GM03348 (cell line): ENCODE measurements at places on chromosomes 7 and 10.
A peak's percentile ranks its signal among the peaks of the same experiment; 100 is the strongest.

DNA sequence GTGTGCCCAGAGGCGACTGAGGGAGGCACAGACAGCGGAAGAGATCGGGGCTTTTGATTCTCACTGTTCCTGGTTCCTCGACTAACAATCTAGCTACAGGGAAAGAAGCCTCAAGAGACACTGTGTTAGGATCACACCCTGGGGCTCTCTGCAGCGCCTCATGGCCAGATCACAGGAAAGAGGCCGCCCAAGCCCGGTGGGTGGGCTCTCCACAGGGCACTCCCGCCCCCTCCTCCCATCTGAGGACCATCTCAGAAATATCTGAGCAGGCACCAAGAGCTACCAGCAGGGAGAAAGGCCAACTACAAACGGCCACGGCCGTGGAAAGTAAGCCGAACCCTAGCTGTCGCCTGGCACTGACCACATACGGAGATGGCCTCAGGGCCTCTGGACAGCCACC lies 224.2 kb downstream of the MLLT10 start:
- no peak for DNase-seq

DNA sequence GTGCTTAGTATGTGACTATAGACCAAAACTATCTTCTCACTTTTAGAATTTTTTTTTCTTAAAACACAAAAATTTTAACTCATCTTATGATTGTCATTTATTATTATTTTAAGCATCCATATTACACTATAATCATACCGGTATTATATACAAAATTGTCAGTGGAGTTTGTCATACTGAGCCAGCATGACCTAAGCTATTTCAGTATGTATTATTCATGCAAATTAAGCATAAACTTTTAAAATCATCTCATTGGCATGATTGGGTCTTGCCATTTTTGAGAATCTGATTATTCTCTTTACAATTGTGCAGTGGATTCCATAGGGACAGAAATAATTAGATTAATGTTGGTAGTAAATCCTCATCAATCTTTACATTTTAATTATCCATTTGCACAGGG lies 46.2 kb upstream of the STMP1 start:
- no peak for DNase-seq

GRCh38 chr7:70392256-70392876 lies 739.6 kb upstream of the GALNT17 start:
- peak; percentile 54 for DNase-seq

DNA sequence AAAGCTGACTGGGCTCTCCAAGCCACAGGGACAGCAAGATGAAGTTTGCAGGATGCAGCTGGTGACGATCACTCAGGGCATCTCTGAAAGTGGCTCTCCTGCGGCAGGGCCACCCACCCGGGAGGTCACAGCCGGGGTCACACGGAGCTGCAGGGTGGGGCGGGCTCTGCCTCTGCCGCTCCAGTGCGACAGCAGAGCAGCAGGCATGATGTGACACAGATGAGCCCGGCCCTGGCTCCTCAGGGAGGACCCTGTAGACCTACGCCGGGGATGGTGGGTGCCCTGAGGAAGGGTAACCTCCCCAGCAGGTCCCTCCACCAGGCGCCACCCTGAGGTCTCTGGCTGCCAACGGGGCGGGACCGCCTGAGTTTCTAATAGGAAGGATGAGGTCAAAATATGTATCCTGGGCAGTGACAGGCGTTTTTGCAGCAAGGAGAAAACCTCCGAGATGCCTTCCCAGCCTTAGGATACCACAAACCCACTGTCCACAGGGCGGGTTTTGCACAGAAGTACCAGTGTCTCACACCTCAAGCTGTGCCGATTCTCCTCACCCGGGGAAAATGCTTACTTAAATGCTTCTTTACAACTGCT lies 114.8 kb upstream of the DIP2C start:
- no peak for DNase-seq

- DNase-seq: no peak
Observed at GRCh38 chr7:43302773-43303460, 190.5 kb downstream of the HECW1 start.

DNA sequence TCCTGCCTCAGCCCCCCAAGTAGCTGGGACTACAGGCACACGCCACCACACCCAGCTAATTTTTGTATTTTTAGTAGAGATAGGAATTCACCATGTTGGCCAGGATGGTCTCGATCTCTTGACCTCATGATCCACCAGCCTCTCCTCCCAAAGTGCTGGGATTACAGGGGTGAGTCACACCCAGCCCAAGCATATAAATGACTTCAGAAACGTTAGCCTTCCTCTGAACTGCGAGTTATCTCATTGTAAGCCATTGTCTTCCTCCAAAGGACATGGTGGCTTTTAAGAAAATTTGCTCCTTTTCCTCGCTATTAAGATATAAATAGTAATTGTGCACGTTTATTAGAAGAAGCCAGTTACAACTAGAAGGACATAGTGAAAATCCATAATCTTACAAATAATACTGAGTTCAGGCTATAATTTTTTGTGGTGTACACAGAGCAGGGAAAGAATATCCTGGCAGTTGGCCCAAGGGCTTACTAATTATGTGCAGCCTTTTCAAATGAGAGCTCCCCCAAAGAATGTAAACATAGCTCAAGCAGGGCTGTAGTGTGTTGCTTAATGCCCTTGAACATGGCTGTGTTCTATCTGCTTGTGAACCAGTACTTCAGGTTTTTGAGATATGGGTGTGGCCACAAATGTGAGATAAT lies 495.8 kb downstream of the PARD3 start:
- DNase-seq: peak; percentile 76

DNA sequence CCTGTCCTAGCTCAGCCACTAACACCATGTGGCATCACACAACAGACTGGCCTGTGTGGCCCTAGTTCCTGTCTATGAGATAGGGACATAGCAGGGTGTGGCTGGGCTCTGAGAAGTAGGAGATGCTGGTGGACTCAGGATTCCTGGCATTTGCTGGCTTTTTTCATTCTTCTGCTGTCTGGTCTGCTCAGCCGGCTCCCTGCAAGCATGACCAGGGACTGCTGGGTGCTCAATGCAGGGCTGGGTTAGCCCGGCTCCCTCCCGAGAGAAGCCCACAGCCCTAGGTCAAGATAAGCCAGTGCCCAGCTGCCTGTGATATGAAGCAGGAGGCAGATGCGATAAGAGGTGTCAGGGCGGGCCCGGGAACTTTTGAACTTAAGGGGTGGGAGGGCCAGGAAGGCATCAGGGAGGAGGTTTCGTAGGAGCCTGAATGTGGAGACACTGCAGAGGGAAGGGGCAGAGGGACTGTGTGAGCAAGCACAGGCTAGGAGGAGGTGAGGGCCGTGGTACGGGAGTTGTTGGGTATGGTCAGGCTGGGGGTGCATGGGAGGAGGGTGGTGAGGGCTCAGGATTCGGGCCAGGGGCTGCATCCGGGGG lies 3.5 kb downstream of the AQP1 start:
- DNase-seq: peak; percentile 69

DNA sequence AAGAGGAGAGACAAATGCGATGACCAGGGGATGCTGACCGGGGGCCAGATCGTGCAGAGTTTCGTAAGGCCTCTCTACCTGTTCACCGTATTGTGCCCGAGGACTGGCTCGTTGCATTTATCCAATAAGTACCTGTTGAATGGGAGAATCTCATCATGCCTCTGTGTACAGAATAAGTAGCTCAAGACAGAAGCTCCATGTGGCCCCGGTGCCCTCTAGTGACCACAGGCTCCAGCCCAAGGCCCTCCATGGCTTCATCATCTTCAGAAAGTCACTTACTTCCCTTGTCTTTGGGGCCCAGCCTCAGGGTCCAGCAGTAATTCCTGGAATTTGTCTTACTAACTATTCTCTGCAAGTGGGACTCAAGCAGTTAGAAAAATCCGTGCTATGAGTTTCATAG lies 151.0 kb downstream of the CHN2 start:
- DNase-seq: peak; percentile 16

DNA sequence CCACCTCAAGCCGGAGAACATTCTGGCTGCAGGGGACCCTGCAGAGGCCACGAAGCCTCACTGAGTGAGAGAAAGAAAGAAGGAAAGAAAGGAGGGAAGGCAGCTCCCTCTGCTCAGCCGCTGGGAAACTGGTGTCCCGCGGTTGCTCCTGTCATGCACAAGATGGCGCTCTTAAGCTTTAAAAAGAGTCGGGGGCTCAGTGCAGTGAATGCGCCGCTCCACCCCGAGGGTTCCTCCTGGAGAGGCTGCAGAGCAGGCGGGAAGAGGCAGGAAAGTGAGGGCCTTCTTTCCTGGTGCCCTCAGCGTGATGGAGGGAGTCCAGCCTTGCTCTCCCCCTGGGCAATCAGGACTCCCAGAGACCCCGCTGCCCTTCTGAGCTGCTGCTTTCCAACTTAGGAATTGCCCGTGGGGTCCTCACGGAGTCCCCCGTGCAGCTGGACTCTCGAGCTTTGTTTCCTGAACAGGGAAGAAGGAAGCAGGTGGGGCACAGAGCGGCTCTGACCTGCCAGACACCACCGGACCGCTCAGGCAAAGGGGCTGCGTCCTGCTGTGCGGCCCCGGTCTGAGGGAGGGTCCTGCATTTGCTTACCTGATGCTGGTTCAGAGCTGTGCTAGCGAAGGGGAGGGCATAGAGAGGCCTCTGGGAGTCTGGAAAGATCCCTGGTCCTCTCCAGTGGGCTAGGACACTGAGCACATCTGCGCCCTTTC lies 141.9 kb upstream of the MKI67 start:
- peak; percentile 32 for DNase-seq

DNA sequence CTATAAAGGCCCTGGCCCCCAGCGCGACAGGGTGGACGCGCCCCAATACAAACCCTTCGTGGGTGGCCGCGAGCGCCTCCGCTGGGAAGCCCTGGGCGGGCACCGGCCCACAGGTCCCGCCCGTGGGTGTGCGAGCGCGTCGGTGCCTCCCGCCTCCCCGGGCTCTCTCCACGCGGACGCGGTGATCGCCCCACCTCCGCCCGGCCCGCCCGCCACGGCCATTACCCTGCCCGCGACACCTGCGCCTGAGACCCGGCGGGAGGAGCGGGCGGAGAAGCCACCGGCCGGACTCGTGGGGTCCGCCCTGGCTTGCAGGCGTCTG lies 81.2 kb downstream of the PAX2 start:
- no peak for DNase-seq

- DNase-seq: peak; percentile 55
Observed at GRCh38 chr10:22002591-22003176, 846 bp downstream of the DNAJC1 start.

- DNase-seq: no peak
Observed at GRCh38 chr10:123574109-123574698, 92.0 kb upstream of the GPR26 start.

DNA sequence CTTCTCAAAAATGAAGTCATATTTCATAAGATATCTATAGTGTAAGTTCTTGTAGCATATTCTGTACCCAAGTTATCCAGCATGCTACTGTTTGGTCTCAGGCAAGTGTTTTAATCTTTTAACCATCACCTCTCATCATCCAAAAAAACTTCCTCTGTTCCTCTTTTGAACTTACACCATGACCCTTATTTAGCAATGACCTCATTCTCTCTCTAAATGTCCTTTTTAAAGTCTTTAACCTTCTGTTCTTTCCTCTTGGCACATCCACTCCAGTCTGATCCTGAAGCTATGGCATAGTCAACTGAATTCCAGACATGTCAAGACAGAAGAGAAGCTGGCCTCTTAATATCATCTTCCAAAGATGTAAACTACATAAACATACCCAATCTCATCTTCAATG lies 26.2 kb downstream of the PPP3CB start:
- DNase-seq: no peak

DNA sequence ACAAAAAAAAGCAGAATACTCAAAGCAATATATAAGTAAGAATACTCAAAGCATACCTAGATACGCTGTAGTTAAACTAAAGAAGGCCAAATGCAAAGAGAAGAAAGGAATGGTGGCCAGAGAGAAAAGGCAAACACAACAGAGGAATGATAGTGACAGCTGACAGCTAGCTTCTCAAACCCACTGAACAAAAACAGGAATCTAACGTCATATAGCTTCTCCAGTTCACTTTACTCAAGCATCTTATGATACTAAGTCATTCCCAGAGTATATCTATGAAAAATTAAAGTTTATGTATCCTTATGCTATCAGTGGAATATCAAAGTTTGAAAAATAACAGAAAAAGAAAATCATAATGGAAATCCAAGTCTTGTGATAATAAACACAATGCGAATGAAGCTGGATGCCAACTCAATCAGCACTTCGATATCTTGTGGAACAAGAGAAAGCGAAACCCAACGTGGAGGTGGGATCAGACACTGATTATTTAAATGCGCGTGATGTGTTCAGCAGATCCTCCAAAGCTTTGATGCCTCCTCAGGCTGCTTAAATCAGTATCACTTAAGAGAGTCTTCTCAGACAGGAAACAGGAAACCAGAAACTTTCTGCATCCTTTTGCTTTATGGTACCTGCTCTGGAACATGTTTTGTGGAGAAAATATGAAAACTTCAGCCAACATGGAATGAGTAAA lies 102.8 kb downstream of the PIP4K2A start:
- no peak for DNase-seq

GRCh38 chr10:25901199-25901598 lies 32.8 kb upstream of the MYO3A start:
- no peak for DNase-seq

- no peak for DNase-seq
Observed at GRCh38 chr10:59713196-59713821, 3.7 kb upstream of the SLC16A9 start.

GRCh38 chr7:102193806-102194205 lies 92.9 kb upstream of the SH2B2 start:
- DNase-seq: no peak

DNA sequence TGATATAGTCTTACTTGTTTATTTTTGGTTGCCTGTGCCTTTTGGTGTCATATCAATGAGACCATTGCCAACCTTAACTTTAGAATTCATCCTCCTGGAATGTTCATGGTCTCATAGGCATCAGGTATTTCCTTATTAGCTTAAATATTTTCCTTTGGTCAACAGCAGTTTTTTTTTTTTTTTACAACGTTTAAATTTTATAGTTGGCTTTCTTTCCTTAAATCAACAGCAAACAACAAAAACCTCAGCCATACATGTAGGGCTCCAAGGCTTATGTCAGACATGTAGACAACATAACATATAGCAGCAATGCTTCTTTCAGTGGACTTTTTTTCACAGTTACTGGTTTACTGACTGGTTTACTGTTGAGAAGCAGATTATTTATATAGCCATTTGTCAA lies 22.7 kb downstream of the ENTPD7 start:
- no peak for DNase-seq
